ENCODE measurements at places on chromosomes 13 and 19.

DNA sequence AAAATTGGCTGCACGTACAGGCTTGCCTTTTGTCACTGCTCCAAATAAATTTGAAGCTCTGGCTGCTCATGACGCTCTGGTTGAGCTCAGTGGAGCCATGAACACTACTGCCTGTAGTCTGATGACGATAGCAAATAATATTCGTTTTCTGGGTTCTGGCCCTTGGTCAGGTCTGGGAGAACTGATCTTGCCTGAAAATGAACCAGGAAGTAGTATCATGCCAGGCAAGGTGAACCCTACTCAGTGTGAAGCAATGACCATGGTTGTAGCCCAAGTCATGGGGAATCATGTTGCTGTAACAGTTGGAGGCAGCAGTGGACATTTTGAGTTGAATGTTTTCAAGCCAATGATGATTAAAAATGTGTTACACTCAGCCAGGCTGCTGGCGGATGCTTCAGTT lies 16.1 kb upstream of the AKAP11 start:
- DNase-seq = no peak

GRCh38 chr13:94946039-94946438 lies 233.7 kb upstream of the SOX21 start:
- DNase-seq = no peak

DNA sequence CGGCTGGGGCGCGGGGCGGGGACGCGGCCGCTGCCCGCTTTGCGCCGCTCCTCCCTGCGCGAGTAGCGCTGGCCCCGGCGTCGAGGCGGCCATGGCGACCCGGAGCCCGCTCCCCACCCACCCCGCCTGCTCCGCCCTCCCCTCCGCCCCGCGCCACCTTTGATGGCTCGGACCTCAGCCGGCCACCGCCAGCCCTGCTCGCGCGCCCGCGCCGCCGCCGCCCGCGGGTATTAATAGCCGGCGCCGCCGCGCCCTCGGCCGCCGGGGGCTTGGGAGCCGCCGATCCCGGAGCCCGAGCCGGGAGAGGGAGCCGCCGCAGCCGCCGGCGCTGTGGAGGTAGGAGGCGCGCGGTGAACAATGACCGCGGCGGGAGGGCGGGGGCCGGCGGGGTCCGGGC lies 261 bp downstream of the FARP1 start:
- DNase-seq = no peak

DNA sequence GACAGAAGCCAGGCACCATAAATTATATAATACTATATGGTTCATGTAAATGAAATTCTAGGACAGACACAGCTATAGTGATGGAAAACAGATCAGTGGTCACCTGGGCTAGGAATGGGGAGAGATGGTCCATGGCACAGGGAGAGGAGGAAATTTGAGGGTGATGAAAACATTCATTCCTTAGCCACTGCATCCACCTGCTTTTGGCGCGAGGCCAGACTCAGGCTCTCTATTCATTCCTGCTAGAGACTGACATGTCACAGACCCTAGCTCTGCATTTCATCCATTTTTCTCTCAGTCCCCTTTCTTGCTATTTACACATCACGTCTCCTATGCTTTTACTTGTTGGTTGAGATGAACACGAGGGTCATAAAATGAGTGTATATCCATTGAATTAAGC lies 628.3 kb upstream of the SLC10A2 start:
- no peak for DNase-seq

DNA sequence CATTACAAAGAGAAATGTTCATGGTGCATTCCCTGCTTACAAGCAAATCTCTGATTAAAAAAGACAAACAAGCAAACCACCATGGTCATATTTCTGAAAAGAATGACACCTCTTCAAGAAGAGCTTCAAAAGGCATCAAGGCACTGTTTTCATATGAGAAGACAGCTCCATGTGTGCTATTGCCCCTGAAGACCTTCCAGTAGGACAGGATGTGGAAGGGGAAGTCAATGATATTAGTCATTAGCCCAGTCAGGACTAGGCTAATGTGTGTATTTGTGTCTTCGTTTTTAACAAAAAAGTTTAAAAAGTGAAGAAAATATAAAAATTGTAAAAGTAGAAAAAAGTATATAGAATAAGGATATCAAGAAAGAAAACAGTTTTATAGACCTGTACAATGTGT lies 534.7 kb upstream of the ARGLU1 start:
- no peak for DNase-seq

- DNase-seq = no peak
Observed at GRCh38 chr13:77544355-77544754, 8.8 kb downstream of the SCEL start.

DNA sequence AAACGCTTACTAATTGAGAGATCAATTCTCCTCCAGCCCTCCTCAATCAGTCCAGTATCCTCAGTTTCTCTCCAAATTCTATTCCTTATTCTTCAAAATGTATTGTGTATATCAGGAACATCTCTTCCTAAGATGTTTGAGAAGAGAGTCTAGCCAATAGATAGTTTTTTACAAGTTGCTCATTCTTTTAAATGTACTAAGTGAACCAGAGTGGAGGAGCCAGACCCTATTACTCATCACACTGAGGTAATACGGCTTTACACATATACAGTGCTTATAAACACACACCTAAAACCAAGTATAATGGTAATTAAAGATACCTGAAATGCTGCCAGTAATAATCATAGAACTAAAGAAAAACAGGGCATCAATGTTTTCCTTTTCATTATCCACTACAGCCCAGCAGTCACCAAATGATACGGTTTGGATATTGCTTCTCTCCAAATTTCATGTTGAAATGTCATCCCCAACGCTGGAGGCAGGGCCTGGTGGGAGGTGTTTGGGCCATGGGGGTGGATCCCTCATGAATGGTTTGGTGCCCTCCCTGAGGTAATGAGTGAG lies 45.2 kb upstream of the HMGB1 start:
- no peak for DNase-seq

GRCh38 chr19:45424191-45425058 lies 708 bp upstream of the ERCC1 start:
- peak; percentile 74 for DNase-seq

- peak; percentile 96 for DNase-seq
Observed at GRCh38 chr19:38851622-38852230, 1.9 kb upstream of the HNRNPL start.

GRCh38 chr13:48775804-48776203 lies 122.1 kb downstream of the CYSLTR2 start:
- no peak for DNase-seq

DNA sequence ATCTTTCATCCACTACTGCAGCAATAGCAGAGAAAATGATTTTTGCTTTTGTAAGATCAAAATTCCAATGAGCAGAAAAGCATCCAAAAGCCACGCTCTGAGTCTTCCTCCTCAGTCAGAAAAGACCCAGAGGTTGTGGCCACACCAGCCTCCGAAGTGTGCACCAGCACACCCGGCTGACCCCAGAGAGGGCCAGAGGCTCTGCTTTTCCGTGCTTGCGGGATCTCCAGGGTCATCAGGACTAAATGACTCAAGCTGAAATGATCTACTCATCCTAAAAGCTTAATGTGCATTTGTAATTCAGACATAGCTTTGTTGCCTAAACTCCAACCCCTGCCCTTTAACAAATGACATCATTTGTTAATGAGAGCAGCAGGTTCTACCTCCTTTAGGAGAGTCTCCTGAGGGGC lies 16.5 kb downstream of the RXFP2 start:
- DNase-seq = no peak

DNA sequence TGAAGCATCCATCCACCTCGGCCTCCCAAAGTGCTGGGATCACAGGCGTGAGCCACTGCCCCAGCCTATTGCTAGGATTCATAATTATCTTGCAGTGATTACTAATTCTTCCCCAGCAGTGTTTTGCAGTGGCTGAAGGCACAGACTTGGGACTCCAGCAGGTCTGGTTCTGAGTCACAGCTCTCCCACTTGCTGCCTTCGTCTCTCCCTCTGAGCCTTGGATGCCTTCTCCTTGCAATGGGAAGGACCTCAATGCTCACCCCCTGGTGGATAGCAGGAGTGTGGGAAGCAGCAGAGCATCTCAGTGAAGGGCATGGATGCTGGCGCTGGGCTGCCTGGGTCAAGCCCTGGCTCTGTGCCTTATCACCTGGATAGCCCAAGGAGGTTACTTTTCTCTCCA lies 37.6 kb upstream of the SHKBP1 start:
- DNase-seq = no peak

- no peak for DNase-seq
Observed at GRCh38 chr13:57739543-57740190, 108.1 kb downstream of the PCDH17 start.

GRCh38 chr19:18226956-18227780 lies 930 bp upstream of the PDE4C start:
- no peak for DNase-seq

- DNase-seq = no peak
Observed at GRCh38 chr13:31731921-31732320, 7.4 kb upstream of the RXFP2 start.

DNA sequence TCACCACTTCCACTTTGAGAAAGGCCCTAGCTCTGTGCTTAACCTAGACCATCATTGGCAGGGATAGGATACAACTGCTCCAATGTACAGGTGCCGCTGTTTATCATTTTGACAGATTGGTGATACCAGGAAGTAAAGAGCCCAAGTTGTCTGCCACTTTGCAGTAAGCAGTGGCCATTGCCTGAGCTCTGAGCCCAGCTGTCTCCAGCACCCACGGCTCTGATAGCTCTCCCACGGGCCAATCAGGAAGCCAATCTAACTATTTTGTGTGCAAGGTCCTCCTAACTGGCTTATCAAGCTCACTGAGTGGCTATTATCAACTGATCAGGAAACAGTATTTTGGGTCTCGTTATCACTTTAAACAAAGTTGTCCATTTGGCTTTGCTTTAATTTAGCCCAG lies 181.1 kb downstream of the DCT start:
- no peak for DNase-seq

- no peak for DNase-seq
Observed at GRCh38 chr13:105193026-105193425, 1342.4 kb downstream of the EFNB2 start.

DNA sequence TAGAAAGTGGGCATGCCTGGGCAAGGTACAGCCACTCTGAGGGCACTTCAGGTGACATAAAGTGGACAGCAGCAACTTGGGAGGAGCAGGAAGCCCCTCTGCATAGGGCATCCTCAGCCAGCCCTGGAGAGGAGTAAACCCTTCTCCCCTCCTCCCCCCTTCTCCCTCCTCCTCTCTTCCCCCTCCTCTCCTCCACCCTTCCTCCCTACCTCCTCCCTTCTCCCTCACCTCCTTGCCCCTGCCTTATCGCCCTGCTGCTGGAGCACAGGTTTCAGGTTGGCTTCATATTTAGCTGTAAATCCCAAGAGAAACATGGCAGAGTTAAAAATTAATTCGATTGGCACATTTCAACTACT lies 30.5 kb upstream of the ATP12A start:
- DNase-seq = no peak

- no peak for DNase-seq
Observed at GRCh38 chr13:79267560-79267959, 138.5 kb downstream of the RBM26 start.

GRCh38 chr19:50969413-50969760 lies at the start of gene KLK6:
Gene KLK6 (minus strand): TSS chr19:50969591. CDS start chr19:50968104, 1,487 bp downstream.
- DNase-seq = no peak

DNA sequence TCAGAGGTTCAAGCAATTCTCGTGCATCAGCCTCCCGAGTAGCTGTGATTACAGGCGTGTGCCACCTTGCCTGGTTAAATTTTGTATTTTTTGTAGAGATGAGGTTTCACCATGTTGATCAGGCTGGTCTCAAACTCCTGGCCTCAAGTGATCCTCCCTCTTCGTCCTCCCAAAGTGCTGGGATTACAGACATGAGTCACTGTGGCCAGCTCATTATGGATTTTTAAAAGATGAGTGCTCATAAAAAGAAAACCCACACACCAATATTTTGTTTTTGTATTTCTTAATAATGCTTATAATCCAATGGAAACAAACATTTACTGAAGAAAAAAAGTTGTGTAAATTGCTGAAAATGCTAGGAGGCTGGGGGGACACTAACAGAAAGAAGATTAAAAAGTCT lies 5.0 kb upstream of the MICU2 start:
- DNase-seq = no peak

DNA sequence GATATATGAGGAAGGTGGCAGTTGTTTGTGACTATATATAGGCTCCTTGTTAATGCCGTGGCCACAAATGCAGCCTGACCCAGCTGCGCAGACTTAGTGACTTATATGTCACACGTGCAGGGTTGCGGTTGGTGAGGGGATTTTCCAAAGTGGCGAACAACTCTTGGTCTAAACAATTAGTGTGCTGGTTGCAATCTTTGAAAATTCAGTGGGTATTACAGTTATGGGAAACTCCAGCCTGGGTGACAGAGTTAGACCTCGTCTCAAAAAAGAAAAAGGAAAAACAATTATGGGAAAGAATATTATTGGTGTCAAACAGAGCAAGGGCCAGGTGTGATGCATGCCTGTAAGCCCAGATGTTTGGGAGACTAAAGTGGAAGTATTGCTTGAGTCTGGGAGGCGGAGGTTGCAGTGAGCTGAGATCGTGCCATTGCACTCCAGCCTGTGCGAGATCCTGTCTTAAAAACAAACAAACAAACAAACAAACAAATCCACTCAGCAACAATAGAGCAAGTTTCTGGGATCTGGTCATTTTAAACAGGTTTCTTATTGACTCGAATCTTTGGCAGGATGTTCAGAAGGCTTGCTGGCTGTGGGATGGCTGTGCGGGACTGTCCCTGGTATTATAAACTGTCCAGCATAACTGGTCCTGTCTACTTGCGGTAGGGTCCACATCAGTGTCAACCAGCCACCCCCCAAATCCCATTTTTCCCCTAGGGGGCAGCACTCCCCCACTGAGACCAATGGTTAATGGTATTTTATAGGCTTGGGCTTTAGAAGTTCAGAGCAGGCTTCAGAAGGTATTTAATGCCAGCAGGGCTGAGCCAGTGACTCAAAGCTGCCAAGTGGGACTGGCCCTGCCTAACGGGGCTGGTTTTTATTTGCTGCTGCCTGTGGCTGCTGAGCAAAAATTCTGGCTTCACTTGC lies 15.4 kb downstream of the RELB start:
- peak; percentile 86 for DNase-seq

DNA sequence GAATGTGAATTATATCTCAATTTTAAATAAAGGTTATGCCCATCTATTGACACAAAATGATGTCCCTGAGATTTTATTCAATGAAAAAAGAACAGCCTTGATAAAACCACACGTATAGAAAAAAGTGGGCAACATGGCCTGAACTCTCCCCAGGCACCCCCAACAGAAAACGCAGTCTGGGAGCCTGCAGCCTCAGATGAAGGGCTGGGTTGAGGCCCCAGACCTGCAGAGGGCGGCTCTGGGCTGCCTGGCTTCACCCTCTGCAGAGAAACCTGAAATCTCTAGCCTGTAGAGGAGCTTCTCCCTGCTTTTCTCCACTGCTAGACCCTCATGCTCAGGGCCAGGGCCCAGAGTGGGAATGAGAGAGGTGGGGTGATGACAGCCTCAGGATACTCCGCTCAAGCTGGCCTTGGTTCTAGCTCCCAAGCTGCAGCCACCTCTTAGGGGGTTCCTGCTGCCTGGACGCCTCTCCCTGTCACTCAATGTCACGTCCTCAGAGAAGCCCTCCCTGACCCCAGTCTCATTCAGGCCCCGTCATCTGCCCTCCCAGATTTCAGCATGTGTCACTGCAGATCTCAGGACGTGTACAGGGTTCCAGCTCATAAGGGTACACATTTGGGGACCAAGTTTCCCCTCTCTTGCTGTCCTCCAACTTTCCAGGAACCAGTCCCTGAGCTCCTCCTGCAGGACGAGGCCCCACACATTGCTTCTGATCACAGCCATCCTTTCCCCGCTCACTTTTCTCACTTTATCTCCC lies 1.8 kb downstream of the MBD3 start:
- no peak for DNase-seq
